ENCODE measurements at places on chromosomes 16 and 17. TPM values are rescaled to one million over a fixed set of nuclear protein-coding genes. Genes with fewer than 3 reads are reported as not detected.
A peak's percentile ranks its signal among the peaks of the same experiment; 100 is the strongest.

DNA sequence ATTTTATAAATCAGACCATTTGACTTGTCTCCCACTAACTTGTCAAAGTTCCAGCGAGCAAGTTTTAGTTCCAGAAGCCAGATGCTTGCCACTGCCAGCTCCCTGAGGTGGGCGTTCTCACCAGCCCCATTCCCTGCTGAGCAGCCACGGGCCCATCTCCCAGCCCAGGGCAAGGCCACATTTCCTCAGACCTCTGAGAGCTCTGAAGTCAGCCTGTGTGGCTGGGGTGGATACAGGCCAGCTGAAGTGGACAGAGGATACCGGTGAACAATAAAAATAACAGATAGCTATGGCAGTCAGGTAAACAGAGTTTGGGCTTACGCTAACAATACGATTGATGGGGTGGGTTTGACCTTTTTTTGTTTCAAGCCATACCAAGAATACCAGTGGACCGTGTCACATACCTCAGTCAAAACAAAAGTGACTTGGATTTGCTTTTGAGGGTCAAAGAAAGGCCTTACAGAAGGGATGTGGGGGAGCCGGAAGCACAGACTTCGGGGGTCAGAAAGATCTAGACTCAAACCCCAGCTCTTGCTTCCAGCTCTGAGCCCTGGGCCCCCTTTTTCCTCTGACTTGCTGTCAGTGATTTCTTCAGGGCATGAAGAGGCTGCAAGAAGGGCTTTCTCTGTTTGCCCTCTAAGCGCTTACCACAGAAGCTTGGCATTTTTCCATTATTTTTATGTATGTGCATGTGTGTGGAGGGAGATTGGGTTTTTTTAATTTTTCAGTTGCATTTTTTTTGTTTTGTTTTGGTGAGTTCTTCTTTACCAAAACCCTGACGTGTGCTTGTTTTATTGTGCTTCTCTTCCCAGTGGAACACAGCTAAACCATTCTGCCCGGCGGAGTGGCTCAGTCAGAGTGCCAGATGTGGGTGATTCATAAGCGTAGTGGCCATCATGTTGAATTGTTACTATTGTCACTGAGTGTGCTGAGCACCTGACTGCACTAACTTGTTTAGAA lies 109.9 kb downstream of the GNAO1 start:
- peak; percentile 60 for DNase-seq
- peaks cover 14% of the 10 kb centered on the region for H3K4me1 ChIP-seq
- H3K4me3 ChIP-seq: no peak overlapping the region

The NARF gene
- 90.6 TPM for total RNA-seq

The HAGH gene
- total RNA-seq: 57.8 TPM

DNA sequence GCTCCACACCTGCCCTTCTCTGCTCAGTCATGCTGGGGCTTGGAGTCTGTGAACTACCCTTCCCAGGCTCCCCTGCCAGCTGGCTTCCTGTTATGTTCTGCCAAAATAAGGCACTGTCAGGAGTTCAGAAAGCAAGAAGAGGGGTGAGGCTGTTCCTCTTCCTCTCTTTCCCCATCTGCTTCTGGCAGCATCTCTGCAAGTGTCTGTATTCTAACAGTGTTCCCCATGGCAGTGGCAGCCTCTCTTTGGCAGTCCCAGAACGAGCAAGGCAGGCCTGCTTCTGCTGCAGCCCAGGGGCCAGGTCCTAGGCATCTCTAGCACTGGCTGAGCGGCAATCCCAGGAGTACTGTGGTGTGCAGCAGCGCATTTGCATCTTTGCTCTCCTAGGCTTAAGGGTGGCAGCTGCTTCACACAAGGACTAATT lies 219.1 kb downstream of the STX8 start:
- no peak for DNase-seq
- H3K4me3 ChIP-seq: no peak overlapping the region
- no peaks in the 10 kb centered on the region for H3K27me3 ChIP-seq
- H3K36me3 ChIP-seq: no peaks in the 10 kb centered on the region

GRCh38 chr17:73165616-73166404 lies 1.0 kb downstream of the SSTR2 start:
- peaks cover 31% of the 10 kb centered on the region for H3K4me1 ChIP-seq
- H3K27ac ChIP-seq: peak overlapping the region; percentile 76
- peaks cover 45% of the 10 kb centered on the region for H3K27me3 ChIP-seq
- peak overlapping the region; percentile 42 for H3K4me3 ChIP-seq

DNA sequence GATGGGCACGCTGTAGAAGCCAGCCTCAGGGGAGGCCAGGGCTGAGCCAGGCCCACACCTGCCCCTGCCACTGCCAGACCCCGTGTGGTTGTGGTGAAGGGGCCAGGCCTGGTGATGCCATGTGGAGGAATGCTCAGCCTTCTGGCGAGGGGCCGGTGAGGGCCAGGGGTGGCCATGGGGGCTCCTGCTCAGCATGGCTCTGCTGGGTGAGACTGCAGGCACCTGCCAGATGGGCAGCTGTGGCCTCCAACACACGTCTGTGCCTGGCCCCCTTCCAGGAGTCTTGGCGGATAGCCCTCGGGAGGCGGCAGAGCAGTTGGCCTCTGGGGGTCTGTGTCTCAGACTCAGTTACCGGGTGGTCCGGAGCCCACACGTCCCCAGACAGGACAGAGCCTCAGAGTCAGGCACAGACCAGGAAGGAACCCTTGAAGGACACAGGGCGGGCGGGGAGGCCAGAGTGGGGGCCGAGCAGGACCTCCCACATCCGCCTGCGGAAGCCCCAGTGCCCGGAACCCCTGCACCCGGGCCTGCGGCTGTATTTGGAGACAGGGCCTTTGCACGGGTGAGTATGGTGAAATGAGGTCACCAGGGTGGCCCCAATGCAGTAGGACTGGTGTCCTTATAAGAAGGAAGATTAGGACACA lies 22.5 kb upstream of the CHMP6 start:
- H3K4me1 ChIP-seq: peaks cover 58% of the 10 kb centered on the region
- H3K36me3 ChIP-seq: no peaks in the 10 kb centered on the region
- H3K27me3 ChIP-seq: peaks cover 10% of the 10 kb centered on the region
- H3K4me3 ChIP-seq: no peak overlapping the region
- peak overlapping the region; percentile 68 for H3K27ac ChIP-seq

Measured in spleen (tissue), 13 donors.